Right lung (tissue), 10 donors: ENCODE measurements at places on chromosomes 7 and 10.
A peak's percentile ranks its signal among the peaks of the same experiment; 100 is the strongest.

DNA sequence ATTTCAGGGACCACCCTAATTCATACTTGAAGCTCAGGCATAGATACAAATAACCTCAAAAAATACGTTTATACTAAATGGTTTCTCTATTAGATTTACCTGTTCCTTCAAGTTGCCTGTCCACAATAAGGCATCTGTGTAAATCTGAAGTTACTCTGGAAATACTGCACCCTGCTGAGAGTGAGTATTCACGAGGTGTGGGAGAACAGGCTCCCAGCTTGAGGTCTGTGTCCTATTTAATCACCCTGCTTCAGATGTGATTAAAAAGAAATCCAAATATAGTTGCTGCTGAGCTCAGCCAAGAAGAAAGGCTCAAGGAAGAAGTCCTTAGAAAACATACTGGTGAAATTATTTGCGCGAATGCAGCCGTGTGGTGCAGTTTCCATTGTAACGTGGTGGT is 136.8 kb downstream of the KLF6 start:
- no peak for DNase-seq

DNA sequence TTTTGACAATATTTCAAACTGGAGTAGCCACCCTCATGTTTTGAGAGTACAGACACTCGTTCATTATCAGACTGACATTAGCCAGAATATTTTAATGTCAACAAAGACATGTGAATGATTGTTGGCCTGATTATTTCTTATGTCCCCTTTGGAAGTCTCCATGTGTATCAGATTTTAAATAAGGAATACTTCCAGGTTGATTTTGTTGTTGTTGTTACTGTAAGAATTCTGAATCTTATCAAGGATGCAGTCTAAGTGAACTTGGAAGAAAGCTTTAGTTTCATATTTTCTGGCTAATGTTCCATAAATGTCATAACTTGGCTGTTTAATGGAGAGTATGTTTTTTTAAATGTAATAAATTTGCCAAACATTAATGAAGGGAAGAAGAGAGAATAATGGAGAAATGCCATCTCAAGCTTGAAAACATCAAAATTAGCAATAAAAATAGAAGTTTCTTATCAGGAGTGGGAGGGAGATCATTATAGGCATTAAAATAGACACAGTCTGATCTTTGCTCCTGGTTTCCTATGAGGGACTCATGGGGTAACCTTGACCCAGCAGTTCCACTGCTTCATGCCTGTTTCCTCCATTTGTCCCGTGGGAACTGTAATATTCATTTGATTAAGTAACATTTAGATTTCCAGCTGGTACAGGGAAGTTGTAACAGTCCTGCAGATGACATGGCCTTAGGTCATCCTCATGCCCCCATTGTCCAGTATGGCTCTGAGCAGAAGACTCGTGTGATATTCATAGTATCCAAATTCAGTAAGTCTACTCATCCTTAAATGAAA is 122.4 kb upstream of the KIAA1217 start:
- peak; percentile 26 for DNase-seq

GRCh38 chr7:34096198-34096651 is 190.9 kb downstream of the BMPER start:
- DNase-seq: peak; percentile 40

DNA sequence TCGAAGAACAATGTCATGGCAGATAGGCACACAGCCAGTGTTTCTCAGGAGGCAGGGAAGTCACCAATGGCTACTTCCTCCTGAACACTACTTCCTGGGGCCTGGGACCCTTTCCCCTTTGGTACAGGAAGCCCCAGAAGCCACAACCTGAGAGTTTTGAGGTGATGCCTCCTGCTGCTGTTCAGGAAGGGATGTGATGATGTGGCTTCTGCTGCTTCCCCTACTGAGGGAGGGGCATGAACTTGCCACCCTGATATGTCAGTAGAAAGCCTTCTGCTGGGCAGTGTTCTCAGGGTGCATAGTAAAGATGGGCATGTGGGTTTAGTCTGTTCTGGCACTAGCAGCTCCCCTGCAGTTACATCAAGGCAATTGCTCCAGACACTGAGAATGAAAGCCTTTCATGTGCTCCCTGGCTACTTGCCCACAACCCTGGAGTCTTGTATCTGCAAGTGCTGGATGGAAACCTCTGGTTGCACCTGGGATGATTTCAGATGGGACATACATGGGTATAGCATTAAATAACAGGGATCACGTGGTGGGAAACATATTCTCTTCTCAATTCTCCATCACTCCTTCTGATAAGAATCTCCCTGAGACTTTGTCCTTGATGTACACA is 69.3 kb downstream of the ADRA2A start:
- DNase-seq: no peak

GRCh38 chr7:76346097-76346496 is 12.7 kb downstream of the YWHAG start:
- DNase-seq: no peak

- DNase-seq: no peak
Observed at GRCh38 chr7:5214641-5215040, 24.6 kb downstream of the WIPI2 start.

DNA sequence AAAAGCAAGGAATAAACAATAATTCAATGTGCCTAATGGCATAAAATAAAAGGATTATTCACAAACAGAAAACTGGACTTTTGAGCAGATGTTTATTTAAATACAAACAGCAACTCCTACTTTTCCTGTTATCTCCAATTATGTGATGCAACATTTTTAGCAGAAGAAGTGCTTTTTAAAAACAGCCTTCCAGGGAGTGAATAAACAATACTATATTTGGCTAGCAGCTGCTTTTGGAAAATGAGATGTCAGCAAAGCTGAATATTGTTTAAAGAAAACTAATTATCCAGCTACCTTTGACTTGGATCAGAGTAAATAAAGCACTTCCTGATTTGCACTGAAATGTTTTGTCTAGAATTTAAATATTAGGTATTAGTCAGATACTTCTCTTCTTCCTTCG is 23.2 kb downstream of the CDK1 start:
- peak; percentile 67 for DNase-seq

DNA sequence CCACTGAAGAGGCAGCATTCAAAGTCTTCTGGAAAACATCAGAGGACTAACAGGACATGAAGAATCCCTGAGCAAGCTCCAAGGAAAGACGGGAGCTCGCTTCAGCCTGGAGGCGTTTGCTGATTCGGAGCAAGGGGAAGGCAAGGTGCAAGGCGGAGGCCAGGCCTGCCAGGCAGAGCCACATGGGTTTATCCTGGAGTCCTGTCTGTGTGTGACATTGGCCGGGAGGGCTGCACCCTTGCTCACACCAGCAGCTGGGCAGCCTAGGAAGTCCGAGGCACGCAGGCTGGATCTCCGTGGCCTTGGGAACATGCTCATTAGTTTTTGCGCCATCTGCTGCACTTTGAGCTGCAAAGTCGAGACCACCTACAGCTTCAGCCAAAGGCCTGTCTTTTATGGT is 22.3 kb upstream of the LARP4B start:
- DNase-seq: no peak

GRCh38 chr10:116253716-116254115 is 19.3 kb downstream of the GFRA1 start:
- DNase-seq: no peak

GRCh38 chr7:159158125-159158887 is 13.6 kb upstream of the VIPR2 start:
- no peak for DNase-seq

GRCh38 chr10:118047157-118047719 is 497 bp upstream of the RAB11FIP2 start:
- no peak for DNase-seq

DNA sequence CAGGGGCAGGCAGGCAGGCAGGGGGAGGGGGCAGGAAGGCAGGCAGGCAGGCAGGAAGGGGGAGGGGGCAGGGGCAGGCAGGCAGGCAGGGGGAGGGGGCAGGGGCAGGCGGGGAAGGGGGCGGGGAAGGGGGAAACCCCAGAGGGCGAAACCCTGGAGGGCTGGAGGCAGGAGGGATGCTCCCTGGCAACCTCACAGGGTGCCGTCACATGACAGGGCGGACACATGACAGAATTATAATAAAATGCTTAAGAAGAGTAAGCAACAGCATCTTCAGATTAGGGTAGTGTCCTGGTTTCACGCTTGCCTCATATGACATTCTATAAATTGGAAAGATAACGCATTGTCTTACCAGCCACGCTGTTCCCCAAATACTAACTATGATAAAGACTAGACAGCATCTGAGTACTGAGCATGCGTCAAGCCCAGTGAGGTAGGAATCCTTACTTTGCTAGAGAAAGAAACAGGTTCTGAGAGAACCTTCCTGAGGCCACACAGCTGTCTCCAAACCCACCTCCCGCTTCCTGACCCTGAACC is 131.6 kb downstream of the DIP2C start:
- no peak for DNase-seq

DNA sequence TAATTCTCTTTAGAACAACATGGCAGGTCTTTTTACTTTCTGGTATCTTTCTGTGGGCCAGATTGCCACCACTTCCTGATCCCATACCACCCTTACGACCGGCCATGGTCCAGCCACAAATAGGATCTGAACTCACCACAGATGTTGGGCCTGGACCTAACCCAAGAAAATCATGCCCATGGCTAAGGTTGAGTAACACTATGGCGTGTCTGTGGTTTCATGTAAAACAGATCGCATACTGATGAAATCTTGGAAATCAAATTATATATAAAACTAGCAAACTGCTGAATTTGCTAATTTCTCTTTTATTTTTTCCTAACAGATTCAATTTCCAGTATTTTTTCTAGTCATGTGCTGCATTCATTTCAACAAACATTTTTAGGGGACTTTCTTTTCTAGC is 77.2 kb downstream of the CH25H start:
- DNase-seq: no peak

DNA sequence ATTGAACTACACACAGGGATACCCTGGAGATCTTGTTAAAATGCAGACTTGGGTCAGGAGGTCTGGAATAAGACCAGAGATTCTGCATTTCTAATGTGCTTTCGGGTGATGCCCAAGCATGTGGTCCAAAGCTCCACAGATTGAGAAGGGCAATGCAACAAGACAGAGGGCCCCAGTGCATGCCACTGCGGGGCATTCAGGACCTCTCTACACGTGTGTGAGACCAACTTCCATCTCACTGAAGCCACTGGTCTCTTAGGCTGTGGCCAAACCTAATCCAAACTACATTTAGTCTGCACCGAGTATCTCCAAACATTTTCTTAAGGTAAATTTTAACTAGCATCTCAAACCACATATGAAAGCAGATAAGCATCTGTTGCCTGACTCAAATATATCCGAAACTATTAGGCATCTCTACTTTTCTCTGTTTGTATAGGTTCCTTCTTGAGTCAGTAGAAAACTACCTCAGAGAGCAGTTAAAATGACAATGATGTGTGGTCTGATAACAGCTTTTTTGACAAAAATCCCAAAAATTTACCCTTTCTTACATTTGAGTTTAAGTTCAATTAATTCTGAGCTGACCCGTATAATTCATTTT is 107.5 kb downstream of the ELMO1 start:
- no peak for DNase-seq

DNA sequence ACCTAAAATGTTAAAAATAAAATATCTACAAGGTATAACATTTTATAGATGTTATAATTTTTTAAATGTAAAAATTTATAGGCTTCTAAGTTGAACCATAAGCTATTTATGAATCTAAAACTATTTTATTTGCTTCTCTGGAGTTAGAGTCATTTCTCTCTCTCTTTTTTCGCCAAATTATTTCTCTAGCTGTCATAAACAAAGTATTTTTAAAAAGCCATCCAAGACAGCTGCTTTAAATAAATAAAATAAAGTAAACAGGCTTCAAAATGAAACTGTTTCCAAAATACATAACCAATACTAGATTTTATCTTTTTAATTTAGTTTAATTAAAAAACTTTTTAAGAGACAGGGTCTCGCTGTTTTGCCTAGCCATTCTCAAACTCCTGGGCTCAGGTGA is 12.4 kb upstream of the IL15RA start:
- DNase-seq: no peak

GRCh38 chr7:142873281-142873784 is 12.2 kb downstream of the TRPV6 start:
- DNase-seq: no peak

- DNase-seq: no peak
Observed at GRCh38 chr10:117271427-117271826, 30.5 kb downstream of the SLC18A2 start.

GRCh38 chr7:51189777-51190176 is 126.8 kb downstream of the COBL start:
- no peak for DNase-seq

DNA sequence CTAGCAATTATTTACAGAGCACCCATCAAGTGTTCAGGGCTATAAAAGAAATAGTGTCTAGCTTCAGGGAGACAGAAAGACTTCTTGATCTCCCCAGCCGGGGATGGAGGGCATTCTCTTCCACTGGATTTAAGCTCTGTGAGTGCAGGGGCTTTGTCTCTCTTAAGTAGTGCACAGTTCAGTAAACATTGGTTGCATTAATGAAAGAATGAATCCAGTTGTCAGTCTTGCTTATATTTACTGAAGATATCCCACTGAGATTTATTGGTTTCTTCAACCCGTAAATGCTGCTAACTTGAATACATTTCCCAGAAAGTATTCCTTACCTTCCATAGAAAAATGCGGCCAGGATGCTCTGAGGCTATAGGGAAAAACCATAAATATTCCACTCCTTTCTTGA is 41.9 kb downstream of the AUTS2 start:
- no peak for DNase-seq

- no peak for DNase-seq
Observed at GRCh38 chr10:29730969-29731368, 96.2 kb upstream of the SVIL start.

GRCh38 chr10:69352569-69353264 is 64.0 kb downstream of the TACR2 start:
- no peak for DNase-seq

- DNase-seq: no peak
Observed at GRCh38 chr7:104111271-104111670, 96.5 kb downstream of the ORC5 start.

DNA sequence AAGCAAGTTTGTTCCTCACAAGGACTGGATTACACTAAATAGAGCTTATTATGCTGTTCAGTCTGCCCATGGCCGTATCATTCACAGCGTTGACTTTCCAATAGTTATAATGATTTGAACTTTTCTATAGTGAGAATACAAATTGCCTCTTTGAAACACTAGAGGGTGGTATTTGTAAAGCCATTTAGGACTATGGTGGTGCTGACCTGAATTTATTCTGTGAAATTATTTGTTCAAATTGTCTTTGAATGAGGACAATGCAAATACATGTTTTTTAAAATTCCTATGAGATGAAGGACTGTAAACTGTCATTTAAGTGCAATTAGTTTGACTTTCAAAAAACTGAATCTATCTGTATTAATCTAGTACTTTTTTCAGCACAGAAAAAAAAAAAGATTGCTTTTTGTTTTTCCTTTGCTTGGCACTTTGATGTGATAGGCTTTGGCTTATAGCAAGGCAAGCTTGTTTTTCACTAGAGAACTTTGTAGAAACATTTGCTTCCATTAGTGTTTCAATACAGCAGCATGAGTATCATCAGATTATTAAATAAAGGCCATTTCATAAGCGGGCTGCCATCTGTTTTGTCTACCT is 122.7 kb upstream of the TMEM229A start:
- DNase-seq: peak; percentile 8

GRCh38 chr10:61900829-61901792 is at the start of gene ARID5B:
ARID5B (plus strand) TSS chr10:61901699; CDS start chr10:61901710, 11 bp downstream.
- DNase-seq: peak; percentile 57

DNA sequence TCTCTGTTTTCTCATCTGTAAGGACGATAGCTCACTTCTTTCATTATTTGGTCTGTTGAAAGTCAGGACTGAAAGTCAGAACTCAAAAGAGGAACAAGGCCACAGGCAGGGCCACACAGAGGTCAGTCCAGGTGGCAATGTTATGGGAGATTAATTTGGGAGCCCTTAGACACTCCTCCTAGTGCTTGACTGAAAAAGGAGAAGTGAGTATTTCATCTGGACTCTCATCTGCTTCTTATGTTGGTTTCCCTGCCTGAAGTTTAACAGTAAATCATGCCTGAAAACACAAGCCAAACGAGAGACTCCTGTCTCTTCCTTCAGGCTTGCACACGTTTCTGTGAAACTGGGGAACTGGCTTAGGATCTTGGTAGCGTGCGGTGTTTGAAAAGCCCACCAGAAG is 248.5 kb downstream of the BUB3 start:
- DNase-seq: no peak
